ENCODE measurements at places on chromosomes 11 and 22. TPM values are rescaled to one million over a fixed set of nuclear protein-coding genes. Genes with fewer than 3 reads are reported as not detected.

F2 gene
- 0.48 TPM for total RNA-seq

GDPD4 gene
- total RNA-seq: not detected

L3MBTL2 gene
- total RNA-seq: 25.6 TPM

SSRP1 gene
- total RNA-seq: 221 TPM

ACTN3 gene
- 0.15 TPM for total RNA-seq

PAMR1 gene
- total RNA-seq: not detected

MN1 gene
- total RNA-seq: not detected

XRRA1 gene
- total RNA-seq: 29.2 TPM

MCM5 gene
- total RNA-seq: 360 TPM

SLC6A5 gene
- total RNA-seq: not detected

CHADL gene
- total RNA-seq: not detected

SYNGR1 gene
- 22.5 TPM for total RNA-seq

MOGAT2 gene
- total RNA-seq: not detected

TNNT3 gene
- 4.7 TPM for total RNA-seq

OR2D2 gene
- 3.3 TPM for total RNA-seq

MPZL2 gene
- total RNA-seq: not detected

DDIAS gene
- total RNA-seq: 30.9 TPM

LIPT2 gene
- total RNA-seq: 10.9 TPM

FBXO3 gene
- 19.2 TPM for total RNA-seq

LRRC74B gene
- total RNA-seq: not detected

SLN gene
- not detected for total RNA-seq

KRTAP5-10 gene
- not detected for total RNA-seq

LDHAL6A gene
- not detected for total RNA-seq

RAB39A gene
- total RNA-seq: 1.8 TPM

JAML gene
- 0.74 TPM for total RNA-seq

VWA5A gene
- 2.1 TPM for total RNA-seq

MUC5AC gene
- total RNA-seq: not detected

LMO1 gene
- not detected for total RNA-seq

PARVG gene
- 8.6 TPM for total RNA-seq

ZNF280B gene
- total RNA-seq: 5.3 TPM

APOL5 gene
- total RNA-seq: 1.2 TPM

FAM111A gene
- 93.7 TPM for total RNA-seq

PIWIL4 gene
- total RNA-seq: not detected

BIK gene
- 67.6 TPM for total RNA-seq
